ENCODE measurements at places on chromosomes 11 and 22.

- DNase-seq = no peak
Observed at GRCh38 chr11:104957280-104957679, 11.1 kb downstream of the CASP4 start.

DNA sequence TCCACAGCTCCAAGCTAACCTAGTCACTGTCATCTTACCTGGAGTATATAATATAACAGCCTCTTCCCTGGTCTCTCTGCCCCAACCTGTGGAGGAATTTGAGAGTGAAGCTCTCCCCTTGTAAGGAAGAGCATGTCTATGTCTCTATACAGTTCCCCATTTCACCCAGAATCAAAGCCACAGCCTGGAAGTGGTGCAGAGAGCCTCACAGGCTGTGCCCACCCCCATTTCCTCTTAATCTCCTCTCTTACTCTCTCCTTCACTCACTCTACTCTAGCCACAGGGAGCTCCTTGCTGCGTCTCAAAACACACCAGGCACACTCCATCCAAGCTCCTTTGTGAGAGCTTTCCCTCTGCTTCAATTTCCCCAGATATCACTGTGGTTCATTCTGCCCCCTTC lies 302.5 kb upstream of the ISX start:
- no peak for DNase-seq

DNA sequence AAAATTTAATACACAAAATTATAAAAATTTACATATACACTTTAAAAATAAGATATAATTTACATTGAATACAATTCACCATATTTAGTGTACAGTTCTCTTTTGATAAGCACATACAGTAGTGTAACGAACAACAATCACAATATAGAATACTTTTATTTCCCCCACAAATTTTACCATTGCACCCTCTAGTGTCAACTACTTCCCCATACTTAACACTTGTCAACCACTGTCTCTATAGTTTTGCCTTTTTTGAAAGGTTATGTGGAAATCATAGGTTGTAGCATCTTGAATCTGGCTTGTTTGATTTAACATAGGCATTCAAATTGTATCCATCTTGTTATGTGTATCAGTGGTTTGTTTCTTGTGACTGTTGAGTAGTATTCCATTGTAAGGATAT lies 21.3 kb upstream of the PANX1 start:
- DNase-seq = no peak

- no peak for DNase-seq
Observed at GRCh38 chr22:22614065-22614464, 30.3 kb upstream of the GGTLC2 start.

DNA sequence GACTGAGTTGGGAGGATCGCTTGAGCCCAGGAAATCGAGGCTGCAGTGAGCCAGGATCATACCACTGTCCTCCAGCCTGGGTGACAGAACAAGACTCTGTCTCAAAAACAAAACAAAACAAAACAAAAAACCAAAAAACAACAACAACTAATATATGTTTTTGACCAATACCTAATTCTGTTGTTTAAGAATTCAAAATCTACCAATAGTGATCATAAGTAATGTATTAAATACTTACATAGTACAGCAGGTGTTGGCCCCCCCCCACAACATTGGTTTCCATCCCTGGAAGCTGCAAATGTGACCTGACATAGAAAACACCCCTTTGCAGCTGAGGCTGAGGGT lies 74.7 kb downstream of the KCNQ1 start:
- no peak for DNase-seq

- DNase-seq = no peak
Observed at GRCh38 chr22:50656122-50657070, 16.2 kb upstream of the SHANK3 start.

- DNase-seq = no peak
Observed at GRCh38 chr22:47374273-47374771, 611.9 kb downstream of the TBC1D22A start.

DNA sequence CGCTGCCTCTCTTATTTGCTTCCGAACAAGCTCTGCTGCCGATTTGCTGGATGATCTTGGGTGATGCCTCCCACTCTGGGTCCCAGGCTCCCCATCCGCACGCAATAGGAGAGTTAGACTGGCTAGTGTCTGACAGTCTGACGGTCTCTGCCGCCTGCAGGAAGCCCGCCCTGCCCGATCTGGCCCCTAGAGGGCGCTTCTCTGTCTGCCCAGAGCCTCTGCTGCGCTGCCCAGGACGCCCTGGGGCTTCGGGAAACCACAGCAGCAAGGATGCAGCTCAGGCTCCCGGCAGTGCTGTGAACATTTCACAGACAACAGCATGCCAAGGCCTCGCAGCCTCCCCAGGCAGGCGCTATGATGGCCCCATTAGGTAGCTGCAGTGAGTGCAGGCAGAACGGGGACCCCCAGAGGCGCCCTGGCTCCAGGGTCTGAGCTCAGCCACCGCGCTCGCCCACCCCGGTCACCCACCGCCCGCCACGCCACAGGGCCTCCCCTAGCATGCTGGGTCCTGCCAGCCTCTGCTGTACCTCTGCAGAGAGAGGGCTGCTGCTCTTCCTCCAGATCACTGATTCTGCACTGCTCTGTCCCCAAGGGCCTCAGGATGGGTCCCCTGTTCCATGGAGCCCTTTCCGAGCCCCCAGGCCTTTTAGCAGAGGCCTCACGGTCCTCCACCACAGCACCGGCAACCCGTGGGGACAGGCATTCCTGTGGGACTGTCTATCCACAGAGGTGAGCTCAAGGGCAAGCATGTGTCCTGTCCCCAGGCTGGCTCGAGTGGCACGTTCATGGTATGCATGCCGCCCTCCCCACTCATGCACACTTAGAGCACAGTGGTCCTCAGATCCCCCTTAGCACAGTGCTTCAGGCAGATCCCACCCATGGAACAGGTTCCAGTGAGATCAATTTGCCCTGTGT lies 4.3 kb upstream of the BAIAP2L2 start:
- DNase-seq = peak; percentile 23

DNA sequence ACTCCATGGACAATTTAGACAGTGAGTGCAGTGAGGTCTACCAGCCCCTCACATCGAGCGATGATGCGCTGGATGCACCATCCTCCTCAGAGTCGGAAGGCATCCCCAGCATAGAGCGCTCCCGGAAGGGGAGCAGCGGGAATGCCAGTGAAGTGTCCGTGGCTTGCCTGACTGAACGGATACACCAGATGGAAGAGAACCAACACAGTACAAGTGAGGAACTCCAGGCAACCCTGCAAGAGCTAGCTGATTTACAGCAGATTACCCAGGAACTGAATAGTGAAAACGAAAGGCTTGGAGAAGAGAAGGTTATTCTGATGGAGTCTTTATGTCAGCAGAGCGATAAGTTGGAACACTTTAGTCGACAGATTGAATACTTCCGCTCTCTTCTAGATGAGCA lies 51.4 kb downstream of the SPECC1L start:
- DNase-seq = no peak

DNA sequence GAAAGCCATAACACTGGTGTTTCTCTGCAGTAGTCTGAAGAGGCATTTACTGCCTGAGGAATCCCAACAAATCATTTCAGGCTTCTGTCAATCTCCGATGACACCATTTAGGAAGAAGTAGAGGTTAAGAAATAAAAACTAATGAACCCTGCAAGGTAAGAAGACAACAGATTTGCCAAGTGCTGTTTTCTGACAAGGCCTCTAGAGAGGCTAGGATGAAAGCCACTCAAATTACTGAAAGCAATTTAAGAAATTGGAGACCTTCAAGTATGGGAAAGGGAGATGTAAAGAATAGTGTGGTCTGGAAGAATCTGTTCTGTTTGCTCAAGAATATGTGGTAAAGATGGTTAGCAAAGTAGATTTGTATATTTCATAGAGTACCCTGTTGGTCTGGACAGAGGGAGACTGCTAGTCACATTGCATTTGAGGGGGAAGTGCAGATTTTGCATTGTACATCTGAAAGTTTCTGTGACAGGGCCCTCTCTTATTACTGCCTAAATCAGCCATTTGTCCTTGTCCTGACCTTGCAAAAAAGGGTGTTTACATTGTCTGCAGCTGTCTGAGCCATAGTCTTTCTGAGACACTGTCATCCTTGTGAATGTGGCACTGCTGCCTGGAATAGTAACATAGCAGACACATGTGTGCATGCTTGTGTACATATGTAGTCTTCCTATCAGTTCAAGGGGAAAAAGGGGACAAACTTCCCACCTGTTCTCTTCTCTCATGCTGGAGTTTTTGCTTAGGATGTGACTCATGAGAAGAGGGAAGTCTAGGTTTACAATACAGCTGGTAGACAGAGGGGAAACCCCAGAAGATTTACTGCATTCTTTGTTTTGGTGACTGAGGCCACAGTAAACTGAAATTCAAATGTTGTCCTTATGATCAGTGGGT lies 640.2 kb upstream of the KIRREL3 start:
- no peak for DNase-seq

DNA sequence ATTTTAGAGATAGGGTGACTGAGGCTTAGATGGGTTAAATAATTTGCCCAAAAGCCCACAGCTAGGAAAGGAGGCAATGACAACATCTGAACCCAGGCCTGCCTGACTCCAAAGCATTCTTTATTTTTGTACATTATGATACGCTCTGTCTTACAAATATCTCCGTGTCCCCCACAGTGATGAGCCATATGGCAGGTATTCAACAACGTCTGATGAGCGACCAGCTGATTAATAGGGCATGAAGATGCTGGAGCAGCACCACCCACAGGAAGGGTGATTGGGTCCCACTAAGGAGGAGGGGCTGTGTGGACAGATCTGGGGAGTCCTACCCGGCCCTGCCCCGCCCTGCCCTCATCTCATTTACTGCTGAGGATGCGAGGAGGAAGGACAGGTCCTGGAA lies 380.6 kb downstream of the CADM1 start:
- no peak for DNase-seq

DNA sequence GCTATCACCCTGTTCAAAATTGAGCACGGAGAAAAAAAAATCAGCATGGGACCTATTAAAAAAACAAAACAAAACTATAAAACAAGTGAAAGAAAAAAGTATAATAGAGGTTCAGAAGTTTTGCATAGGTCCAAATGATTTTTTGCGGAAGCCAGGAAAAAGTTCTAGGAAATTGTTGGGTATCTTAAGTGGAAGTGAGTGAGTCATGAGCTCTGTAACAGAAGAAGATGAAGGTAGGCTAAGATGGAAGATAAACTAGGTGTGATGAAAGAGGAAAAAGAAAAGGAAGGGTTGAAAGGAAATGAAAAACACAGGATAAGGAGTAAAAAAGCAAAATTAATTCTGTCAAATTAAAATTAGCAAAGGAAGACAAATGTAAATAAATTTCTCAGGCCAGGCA lies 27.8 kb downstream of the SDHD start:
- no peak for DNase-seq

GRCh38 chr11:64809781-64810241 lies 540 bp downstream of the MEN1 start:
- DNase-seq = no peak

- no peak for DNase-seq
Observed at GRCh38 chr22:20305894-20306645, 13.8 kb downstream of the DGCR6L start.

GRCh38 chr22:49664371-49664881 lies 163.2 kb downstream of the BRD1 start:
- no peak for DNase-seq

All from AG04449 (cell line).